ENCODE measurements at places on chromosomes 13 and 19.

DNA sequence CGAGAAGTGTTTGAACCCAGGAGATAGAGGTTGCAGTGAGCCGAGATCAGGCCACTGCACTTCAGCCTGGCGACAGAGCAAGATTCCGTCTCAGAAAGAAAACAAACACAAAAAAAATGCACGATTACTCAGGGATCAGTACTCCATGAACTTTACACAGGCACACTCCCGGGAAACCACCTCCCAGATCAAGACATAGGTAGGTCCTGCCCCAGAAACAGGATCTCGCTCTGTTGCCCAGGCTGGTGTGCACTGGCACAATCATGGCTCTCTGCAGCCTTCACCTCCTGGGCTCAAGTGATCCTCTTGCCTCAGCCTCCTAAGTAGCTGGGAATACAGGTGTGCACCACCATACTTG is 11.2 kb downstream of the VASP start:
- DNase-seq = no peak

DNA sequence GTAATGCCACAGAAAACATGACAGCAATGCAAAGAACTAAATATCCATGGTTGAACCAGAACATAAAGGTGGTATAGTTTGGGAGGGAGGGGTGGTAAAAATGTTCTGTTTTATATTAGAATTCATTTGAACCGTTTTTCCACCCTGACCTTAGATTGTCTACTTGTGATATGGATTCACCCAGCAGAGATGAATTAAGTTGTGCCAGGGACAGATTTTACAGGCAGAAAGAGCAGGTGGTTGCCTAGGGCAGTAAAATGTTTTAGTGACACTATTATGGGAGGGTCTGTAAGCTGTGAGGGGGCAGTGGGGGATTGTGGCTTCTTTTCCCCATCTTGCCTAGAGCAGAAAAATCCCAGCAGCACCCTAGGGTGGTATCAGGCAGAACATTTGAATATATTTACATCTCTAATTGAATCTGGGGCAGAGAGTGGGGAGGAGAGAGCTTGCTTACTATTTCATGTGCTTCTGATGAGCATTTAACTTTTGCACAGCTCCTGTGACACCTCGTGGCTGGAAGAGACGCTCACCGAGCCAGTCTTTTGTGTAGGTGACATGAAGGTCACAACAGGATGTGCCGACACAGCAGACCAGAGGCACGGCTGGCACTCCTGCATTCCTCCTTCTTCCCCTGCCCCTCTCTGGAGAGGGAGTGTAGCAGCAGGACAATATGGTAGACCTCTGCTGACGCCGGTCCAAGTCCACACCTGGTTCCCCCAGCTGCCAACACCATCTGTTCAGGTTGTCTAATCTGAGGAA is 452.3 kb downstream of the IRS2 start:
- no peak for DNase-seq

DNA sequence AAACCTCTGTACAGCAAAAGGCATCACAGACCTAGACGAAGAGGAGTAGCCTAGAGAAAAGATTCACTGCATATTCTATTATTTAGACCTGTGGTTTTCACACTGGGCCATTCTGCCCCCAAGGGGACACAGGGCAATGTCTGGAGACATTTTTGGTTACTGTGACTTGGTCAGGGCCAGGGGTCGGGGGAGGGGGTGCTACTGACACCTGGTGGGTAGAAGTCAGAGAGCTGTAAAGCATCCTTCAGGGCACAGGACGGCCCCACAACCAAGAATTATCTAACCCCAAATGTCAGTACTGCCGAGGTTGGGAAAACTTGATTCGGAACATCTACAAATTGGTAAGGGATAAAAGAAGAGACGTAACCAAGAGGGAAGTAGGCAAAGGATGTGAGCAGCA is 11.3 kb downstream of the ELAVL1 start:
- no peak for DNase-seq

DNA sequence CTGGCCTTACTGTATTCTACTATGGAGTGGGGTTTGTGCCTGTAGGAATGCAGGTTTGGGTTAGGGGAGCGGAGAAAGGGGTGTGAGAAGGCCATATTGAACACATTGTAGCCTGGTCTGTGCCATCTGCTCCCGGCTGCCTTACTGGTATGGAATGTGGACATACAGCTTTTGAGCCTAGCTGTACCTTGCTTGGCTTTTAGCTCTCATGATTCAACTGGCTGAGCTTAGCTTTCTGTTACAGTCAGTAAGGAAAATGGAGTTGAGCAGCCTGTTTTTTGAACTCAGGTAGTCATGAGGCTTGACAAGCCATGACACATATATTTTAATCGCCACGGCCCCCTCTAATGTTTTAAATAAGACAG is 41.6 kb downstream of the ARHGAP35 start:
- no peak for DNase-seq

GRCh38 chr13:74103970-74104555 is 30.1 kb downstream of the KLF12 start:
- no peak for DNase-seq

- no peak for DNase-seq
Measured at GRCh38 chr13:97189928-97190327, 32.2 kb upstream of the MBNL2 start.

GRCh38 chr13:51243832-51244231 is 21.6 kb downstream of the FAM124A start:
- DNase-seq = no peak

DNA sequence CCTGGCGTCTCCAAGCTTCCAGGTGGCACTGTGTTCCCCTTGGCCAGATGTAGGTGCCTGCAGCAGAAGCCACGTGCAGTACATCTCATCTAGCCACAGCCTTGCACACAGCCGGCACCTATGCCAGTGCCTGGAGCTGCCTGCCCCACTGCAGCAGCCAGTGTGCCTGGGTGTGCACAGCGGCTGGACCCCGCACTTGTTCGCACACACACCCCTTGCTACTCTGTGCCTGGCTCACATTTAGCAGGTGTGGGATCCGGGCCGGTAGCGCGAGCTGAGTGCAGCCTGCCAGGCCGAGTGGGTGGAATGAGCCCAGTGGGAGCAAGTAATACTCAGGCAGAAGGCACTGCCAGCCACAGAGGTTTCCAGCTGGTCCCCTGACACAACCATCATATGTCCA is 26.9 kb upstream of the RBM26 start:
- no peak for DNase-seq

DNA sequence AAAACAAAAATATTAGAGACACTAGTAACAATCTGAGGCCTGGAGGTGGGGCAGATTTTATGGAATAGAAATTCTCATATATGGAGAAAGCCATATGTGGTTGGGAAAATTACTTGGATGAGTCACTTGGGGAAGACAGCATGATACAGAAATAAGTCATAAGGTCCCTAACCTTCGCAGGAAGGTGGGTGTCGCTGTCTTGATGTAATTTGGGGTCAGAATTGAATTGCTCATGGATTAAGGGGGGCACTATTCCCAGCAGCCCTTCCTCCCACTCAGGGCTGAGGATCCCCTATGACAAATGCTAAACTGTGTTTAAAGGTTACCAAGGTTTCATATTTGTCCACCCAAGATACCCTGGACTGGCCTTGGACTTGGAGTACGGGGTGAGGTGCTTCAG is 5.0 kb downstream of the RDH8 start:
- DNase-seq = no peak

- no peak for DNase-seq
Measured at GRCh38 chr13:110319397-110319773, 12.3 kb downstream of the COL4A2 start.

DNA sequence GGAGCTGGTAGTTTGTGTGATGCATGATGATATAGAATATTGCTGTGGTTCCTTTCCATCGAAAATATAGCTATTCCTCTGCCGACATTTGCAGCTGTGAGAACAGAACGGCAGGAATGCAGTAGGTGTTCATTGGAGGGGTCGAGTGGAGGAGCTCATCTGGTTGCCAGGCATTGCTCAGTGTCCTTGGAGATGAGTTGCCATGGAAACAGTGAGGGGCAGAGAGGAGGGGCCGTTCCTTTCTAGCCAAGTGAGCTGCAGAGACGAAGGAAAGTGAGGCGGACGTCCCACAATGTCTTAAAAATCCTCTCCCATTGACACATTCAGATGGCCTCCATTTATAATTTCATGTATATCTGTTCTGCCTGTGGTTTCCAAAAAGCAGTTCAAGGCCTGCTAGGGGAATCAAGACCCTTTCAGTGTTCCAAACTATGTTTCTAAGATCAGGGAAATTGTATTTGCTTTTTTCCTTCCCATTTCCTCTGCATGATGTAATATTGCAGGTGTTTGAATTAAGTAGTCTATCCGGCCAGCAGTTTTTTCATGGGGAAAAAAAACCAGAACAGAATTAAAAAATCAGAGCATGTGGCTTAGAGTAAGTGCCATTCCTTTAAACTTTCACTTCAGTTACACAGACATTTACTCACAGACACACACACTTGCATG is 41.2 kb upstream of the ZNF835 start:
- DNase-seq = no peak

DNA sequence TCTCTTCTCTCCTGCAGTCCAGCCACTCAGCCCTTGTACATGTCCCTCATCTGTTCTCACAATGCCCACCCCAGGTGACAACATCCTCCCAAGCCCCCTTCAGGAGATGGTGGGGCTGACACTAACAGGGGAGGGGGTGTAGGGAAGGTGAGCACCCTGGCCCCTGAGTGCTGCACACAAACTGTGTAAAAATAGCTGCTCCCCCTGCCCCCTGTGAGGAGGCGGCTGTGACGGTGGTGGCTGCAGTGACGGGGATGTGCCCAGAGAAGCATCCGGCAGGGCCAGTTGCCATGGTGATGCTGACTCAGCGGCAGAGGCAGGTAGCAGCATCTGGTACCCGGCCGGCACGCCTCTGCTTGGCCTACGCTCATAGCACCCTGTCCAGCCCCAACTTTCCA is 13.0 kb upstream of the JUND start:
- DNase-seq = no peak

- DNase-seq = no peak
Measured at GRCh38 chr19:15633082-15633835, 7.4 kb upstream of the CYP4F3 start.

DNA sequence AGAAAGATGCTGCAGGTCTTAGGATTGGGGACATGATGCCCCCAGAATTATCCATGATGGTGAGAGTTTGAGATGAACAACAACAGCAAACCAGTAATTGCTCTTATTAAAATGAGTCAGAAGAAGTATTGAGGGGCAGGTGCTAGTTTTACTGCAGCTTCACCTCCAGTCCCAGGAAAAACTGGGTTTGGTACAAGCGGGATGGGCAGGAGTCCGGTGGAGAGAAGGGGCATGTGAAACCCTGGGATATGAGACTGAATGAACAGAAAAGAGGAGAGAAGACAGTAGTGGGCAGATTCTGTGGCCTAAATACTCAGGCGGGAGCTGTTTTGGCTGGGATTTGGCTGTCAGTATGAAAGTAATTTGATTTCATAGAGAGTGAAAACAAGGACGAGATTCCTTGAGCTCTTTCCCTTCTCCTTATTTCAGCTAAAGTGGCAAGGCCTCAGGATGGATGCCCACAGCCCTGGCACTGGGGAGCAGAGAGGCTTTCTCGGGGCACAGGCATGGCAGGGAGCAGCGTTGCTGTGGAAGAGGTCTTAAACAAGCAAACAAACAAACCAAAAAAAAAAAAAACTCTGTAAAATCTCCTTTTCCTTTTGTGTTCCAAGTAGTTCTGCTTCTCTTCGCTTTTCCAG is 30.7 kb downstream of the NFIX start:
- DNase-seq = no peak

DNA sequence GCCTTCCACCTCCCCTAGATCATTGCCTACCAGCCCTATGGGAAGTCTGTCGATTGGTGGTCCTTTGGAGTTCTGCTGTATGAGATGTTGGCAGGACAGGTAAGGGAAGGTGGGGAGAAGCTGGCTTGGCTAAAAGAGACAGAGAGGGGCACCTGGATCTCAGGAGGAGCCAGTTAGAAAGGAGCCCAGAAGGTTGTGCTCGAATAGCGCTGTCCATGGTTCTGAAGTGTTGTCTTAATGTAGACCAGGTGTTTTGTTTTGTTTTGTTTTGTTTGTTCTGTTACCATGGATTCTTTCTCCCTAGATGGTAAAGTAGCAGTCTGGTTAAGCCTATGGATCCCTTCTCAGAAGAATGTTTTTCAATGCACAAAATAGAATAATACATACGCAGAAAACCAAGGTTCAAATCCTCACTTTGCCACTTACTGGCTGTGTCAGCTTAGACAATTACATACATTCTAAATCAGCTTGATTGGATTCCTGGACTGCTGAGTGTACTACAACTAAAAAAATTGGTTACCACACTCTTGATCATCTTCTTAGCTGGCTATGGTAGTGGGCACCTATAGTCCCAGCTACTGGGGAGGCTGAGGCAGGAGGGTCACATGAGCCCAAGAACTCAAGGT is 5.9 kb upstream of the CACNG7 start:
- no peak for DNase-seq

GRCh38 chr13:72523049-72523448 is 204.4 kb downstream of the MZT1 start:
- DNase-seq = no peak

GRCh38 chr19:4568886-4569285 is 9.4 kb upstream of the SEMA6B start:
- DNase-seq = no peak

DNA sequence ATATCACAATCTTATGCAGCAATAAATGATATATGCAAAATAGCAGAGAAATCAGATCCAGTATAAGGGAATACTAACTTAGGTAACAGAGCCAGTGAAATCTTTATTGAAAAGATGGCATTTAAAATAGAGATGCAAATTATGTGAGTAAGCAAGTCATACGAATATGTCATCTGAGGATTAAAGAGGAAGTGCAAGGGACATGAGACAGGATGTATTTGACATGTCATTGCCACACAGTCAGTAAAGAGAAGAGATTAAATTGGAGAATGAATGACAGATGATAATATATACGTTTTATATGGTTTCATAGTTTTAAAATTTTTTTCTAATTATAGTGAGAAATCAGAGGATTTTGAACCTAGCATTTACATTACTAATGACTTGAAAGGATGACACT is 426.4 kb downstream of the SLITRK5 start:
- DNase-seq = no peak

DNA sequence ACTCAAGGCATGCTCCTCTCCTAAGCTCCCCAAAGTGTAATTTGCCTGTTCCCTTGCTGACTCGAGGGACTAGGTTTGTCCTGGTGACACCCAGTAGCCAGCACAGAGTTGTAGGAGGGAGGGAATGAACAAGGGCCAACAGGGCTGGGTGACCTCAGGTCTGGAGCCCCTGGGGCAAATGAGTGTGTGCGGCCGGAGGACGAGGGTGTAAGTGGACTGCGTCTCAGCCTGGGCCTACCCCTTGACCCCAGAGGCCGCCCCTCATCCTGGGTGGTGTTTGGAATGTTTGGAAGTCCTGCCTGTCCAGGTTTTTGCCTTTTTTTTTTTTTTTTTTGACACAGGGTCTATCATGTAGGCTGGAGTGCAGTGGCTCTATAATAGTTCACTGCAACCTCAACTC is 1.3 kb upstream of the ZNF653 start:
- no peak for DNase-seq

Data from endothelial cell (in vitro differentiated cells).